CD4-positive, alpha-beta T cell treated with Interleukin-10 for 1 hour (primary cell): ENCODE measurements at places on chromosomes 1 and 21.

- peak; percentile 75 for DNase-seq
Measured at GRCh38 chr1:167599957-167600581, 30.0 kb upstream of the RCSD1 start.

GRCh38 chr1:77061162-77061561 is 158.1 kb downstream of the PIGK start:
- no peak for DNase-seq

- no peak for DNase-seq
Measured at GRCh38 chr1:212587888-212588510, 20.6 kb upstream of the ATF3 start.

- peak; percentile 45 for DNase-seq
Measured at GRCh38 chr1:85027242-85027983, 20.9 kb downstream of the MCOLN3 start.

GRCh38 chr1:162631546-162632191 is 595 bp upstream of the DDR2 start:
- no peak for DNase-seq

DNA sequence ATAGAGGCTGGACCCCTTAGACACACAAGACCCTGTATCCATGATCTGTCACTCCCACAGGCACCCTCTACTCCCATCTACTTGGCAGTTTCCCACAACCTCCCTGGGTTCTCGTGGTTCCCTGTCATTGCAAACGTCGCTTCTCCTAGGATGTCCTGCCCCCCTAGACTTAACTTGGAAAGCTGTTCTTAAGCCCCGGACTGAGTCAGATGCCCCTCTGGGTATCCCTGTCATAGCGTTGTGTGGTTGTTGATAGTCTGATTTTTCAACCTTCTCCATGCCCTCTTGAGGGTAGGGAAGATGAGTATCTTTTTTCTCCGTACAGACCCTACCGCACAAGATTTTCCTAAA is 11.8 kb downstream of the RCC1 start:
- DNase-seq = no peak

GRCh38 chr1:202861420-202862132 is 27.4 kb downstream of the RABIF start:
- peak; percentile 32 for DNase-seq

DNA sequence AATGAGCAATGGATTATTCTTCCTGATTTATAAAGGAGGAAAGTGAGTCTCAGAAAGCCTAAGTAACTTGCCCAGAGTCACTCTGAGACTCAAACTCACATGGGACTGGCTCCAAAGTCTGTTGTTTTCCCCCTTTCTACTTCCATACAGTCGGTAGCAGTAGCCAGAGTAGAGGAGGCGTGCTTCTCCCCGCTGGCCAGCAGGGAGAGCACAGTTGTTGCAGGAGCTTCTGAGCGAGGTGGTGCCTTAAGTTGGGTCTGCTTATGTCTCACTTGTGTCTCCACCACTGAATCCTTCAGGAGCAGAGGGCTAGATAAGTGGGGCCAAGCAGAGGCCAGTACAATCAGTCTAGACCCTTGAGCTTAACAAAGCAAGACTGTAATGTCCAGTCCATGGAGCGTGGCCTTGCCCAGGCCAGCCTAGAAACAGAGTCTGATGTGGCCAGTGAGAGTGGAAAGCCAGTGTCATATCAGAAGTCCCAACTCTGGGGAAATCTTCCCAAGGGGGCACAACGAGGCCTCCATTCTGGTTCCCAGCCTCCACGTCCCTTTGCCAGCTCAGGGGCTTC is 181.9 kb downstream of the ZSCAN20 start:
- no peak for DNase-seq

DNA sequence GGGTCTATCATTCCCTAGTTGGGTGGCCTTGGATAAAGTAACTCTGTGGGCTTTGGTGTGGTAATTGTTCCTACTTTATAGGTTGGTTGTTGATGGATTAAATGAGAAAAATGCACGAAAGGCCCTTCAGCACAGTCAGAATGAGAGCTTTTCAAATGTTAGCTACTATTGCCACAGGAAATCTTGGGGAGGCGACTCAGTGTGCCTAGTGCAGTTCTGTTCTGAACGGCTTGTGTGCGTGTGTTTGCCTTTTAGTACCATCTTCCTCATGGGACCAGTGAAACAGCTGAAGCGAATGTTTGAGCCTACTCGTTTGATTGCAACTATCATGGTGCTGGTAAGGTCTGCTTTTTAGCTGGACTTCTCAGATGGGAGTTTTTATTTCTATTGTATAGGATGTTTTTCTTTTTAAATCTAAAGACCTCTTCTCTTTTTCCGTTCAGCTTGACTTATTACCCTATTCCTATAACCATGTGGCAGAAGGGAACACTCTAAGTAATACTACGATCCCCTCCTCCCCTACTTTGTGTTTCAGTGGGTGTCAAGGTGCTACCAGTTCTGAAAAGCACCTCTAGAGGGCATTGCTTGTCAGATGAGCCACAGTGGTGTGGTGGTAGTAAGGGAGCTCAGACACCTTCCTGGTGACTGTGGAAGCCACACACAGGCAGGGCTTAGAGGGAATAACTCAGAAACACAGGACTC is 9.2 kb downstream of the SFT2D2 start:
- DNase-seq = peak; percentile 64

- peak; percentile 56 for DNase-seq
Measured at GRCh38 chr1:201792534-201793305, 36.2 kb upstream of the IPO9 start.

- no peak for DNase-seq
Measured at GRCh38 chr1:119808491-119808890, 2.8 kb downstream of the REG4 start.

GRCh38 chr1:240705579-240705978 is 93.6 kb upstream of the GREM2 start:
- DNase-seq = no peak

DNA sequence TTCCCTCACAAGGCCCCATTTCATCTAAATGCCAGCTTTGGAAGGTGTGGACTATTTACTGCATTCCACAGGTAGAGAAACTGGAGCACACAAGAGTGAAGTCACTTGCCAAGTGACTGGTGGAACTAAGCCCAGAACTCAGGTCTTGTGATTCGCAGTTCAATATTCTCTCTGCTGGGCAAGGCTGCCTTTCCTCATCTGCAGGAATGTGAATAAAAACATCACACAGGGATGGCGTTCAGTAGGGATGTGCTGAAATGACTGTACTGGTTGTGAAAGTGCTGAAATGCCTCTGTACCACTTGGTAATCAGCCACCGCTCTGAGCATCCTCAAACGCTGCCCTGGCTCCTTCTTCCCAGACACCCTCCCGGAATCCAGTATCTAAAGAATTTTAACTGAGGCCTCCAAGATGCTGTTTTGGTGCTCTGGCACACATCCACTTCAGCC is 145.6 kb downstream of the HIVEP3 start:
- DNase-seq = no peak

- no peak for DNase-seq
Measured at GRCh38 chr1:164640686-164641352, 81.8 kb downstream of the PBX1 start.

- DNase-seq = no peak
Measured at GRCh38 chr1:203148127-203148526, 20.6 kb downstream of the ADORA1 start.

- DNase-seq = no peak
Measured at GRCh38 chr1:3657578-3658230, 5.4 kb downstream of the TP73 start.

DNA sequence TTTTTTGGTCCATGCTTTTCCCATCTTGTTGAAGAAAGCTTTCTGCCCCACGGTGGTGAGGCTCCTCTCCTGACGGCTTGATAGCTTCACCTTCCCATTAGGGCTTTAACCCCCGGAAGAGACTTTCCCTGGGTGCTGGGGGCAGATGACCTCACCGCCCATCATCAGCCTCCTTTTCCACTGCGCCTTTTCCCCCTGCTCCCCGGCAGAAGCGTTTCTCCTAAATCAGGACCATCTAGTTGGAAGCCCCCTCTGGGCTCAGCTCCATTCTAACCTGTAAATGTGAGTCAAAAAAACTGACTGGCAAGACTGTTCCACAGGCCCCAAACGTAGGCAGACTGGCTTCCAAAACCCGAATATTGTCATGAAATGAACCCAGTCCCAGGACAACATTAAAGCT is 6.7 kb downstream of the POFUT2 start:
- no peak for DNase-seq

GRCh38 chr1:41919131-41919530 is 409 bp upstream of the HIVEP3 start:
- no peak for DNase-seq

DNA sequence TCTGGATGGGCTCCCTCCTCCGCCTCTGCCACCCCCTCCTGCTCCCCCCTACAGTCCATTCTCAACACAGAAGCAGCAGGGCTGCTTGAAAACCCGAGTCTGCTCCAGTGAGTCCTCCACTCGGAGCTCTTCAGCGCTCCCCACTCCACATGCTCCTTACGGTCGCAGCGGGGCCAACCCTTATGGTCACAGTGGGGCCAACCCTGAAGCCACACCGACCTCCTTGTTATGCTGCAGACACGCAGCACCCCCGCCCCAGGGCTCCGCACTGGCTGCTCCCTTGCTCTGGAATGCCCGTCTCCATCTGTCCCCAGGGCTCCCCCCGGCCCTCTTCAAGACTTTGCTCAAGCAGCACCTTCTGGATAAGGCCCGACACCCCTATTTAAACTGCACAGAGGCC is 22.6 kb downstream of the GPR157 start:
- no peak for DNase-seq

DNA sequence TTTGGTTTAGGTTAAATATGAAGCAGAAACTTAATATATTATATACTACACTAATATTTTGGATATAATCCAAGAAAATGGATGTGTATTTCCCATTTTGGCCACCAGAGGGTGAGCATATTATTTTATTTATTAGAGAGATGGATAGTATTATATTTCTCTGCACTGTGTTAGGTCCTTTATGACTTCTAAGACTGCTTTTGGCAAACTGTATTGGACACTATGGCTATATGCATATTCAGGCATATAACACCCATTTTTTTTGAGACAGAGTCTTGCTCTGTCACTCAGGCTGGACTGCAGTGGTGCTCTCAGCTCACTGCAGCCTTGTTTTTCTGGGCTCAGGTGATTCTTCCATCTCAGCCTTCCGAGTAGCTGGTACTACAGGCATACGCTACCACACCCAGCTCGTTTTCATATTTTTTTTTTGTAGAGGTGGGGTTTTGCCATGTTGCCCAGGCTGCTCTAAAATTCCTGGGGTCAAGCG is 17.8 kb upstream of the PGM1 start:
- peak; percentile 60 for DNase-seq

GRCh38 chr1:43058545-43059360 is 100.1 kb upstream of the SLC2A1 start:
- DNase-seq = no peak

DNA sequence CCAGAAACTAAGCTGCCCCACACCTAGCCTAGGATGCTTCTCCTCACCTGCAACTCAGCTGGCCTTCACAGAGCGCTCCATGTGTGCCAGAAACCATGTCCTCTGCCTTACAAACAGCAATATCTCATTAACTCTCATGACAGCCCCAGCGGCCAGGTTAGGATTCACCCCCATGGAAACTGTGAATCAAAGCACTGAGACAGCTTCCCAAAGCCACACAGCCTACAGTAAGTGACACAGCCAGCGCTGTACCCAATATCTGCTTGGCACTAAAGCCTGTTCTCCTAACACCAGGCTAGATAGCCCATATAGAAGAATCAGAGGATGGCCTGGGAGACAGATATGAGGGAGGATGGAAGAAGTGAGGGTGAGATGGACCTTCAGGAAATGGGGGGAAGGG is 13.5 kb downstream of the KCNN3 start:
- no peak for DNase-seq

DNA sequence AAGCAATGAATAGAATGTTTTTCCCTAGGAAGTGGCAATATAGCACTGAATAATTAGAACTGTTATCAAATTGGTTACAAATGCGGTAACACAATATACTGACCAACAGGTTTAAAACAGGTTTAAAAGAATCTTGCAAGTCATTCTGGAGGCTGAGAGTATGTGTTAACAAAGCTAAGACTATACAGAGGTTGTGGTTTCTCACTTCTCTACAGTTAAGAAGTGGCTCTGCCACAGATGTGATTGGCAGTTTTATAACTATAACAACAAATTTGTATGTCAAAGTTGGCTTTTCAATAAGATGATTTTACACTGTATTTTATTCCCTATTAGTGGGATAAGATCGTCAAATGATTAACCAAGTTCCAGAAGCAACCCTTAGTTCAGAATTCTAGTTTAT is 7.1 kb downstream of the ANGEL2 start:
- DNase-seq = peak; percentile 3

DNA sequence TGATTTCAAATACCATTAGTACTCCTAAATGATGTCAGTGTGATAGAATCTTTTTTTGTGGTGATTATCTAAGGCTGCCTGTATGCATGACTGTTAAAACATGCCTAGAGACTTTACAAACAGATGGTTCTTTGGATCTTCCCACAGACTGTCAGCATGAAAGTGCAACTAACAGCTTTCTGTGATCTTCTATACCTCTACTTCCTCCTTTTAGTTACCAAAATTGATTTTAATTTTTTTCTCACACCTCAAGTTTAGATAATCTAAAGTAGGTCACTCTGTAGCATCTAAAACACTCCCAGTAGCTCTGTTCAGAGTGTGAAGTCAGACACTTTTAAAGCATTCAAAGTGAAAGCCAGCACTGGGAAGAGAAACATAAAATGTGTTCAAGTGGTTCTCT is 534.5 kb downstream of the PTPRC start:
- peak; percentile 65 for DNase-seq

- DNase-seq = no peak
Measured at GRCh38 chr1:177235350-177235749, 64.6 kb downstream of the BRINP2 start.

DNA sequence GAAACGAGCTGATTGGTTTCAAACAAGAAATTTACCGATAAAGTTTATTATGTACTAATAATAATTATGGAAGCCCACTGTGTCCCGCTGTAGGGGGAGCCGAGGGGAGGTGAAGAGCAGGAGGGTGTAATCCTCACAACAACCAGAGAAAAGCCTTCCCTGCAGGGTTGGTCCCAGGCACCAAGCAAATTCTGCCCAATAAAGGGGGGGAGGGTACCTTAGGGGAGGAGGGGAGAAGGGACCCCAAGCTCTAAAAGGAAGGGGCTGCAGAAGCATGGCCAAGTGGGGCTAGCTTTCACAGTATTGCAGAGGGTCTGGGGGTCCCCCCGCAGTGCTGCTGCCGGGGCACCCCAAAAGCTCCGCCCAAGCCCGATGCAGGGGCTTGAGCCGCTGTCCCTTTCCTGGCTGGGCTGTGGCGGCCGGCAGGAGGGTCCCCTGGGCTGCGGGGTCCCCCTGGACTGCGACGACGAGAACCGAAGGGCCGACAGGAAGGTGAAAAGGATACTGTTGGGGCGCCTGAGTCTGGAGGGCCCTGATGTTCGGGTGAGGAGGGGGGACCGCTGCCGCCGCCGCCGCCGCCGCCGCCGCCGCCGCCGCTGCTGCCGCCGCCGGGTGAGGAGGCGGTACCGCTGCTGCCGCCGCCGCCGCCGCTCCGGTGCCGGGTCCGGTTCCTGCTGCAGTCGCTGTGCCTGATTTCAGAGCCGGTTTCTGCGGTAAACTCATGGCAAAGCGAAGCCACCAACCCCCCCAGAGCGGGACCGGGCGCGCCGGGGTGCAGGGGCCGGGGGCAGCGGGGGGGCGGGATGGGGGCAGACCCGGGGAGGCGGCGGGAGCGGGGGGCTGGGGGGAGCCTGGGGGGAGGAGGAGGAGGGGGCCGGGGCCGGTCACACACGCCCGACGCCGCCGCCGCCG is 771 bp downstream of the EIF4G3 start:
- DNase-seq = peak; percentile 58
